ENCODE measurements at places on chromosomes 1 and 21.

DNA sequence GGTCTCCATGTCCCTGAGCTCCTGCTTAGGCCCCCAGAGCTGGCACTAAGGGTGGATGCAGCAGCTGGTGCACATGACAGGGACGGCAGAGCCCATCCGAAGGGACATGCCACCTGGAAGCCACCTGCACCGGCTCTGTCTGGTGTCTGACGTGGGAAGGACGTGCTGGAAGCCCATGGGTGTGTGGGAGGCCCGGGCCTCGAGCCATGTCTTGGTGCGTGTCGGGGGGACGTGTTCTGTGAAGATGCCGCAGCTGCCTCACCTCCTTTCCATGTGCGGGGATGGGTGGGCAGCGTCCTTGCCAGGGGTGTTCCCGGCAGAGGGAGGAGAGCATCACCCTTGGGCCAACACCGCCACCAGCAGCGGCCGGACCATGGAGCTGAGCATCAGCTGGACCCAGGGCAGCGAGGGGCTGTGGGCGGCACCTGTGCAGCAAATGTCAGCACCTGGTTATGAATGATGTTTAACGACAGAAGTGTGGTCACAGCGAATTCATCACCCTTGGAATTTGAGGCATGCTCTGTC lies 15.5 kb upstream of the POFUT2 start:
- DNase-seq, result no peak

GRCh38 chr1:151988405-151988923 lies 5.2 kb downstream of the S100A10 start:
- DNase-seq, result no peak

GRCh38 chr1:43348809-43349593 lies 9.8 kb upstream of the CDC20 start:
- DNase-seq, result no peak

- DNase-seq, result no peak
Observed at GRCh38 chr1:167716000-167716271, 5.8 kb upstream of the MPZL1 start.

GRCh38 chr1:20233394-20233793 lies 47.1 kb upstream of the PLA2G2C start:
- DNase-seq, result no peak

DNA sequence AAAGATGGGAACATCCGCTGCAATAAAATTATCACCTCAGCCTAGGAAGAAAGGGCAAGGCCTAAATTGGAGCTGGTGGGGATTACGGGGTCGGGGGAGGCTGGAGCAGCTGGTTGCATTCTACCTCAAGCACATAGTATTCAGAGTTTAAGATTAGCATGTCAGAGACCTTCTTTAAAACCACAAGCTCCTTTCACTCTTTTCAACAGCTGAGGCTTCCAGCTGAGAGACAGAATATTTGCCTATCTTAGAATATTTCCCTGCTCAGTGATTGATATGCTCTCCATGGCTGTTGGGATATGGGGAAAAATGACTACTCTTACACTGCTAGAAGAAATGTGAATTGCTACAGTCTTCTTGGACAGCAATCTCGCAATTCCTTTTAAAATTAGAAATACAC lies 248.6 kb downstream of the TBX15 start:
- DNase-seq, result no peak

GRCh38 chr1:226440512-226440911 lies 32.6 kb upstream of the PARP1 start:
- no peak for DNase-seq

DNA sequence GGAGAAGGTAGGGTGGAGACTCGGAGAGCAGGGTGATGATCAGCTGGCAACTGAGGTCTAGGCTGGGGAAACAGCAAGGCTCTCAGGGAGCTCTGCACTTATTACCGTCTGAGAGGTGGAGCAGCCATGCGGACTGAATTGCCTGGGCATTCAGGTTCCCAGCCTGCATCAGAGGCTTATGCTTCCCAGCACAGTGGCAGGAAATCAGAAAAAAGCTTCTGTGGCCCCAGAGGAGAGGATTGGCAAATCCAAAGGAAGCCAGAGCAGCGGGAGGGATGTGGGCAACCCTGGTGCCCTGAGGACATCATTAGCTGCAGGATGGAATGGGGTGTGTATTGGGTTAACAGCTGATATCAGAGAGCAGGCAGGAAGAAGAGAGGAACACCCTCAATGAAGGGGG lies 374.1 kb upstream of the POU3F1 start:
- no peak for DNase-seq

DNA sequence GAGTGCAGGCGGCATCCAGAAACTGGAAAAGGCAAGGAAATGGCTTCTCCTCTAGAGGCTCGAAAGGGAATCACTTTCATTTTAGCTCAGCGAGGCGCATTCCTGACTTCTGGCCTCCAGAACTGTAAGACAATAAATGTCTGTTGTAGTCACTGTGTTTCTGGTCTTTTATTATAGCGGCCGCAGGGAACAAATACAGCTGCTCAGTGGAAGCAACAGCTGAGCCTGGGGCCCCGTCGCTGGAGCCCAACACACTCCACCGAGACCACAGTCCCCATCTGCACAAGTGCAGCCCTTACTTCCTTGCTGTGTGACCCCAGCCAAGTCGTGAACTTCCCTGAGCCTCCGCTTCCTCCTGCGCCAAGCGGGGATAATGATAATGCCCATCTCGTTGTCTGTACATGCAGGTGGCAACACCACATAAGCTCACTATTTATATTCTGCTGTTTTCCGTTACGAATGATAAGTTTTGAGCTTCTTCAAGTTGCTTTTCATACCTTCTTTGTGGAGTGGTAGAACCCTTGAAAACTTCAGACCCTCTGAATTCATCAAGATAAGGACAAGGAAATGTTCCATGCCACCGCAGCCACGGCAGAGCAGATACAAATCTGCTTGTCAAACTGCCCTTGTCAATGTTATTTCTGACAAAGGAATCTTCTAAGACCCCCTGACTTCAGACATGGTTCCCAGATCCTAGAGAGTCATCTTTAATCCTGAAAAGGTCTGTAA lies 3.2 kb upstream of the LAPTM5 start:
- no peak for DNase-seq

DNA sequence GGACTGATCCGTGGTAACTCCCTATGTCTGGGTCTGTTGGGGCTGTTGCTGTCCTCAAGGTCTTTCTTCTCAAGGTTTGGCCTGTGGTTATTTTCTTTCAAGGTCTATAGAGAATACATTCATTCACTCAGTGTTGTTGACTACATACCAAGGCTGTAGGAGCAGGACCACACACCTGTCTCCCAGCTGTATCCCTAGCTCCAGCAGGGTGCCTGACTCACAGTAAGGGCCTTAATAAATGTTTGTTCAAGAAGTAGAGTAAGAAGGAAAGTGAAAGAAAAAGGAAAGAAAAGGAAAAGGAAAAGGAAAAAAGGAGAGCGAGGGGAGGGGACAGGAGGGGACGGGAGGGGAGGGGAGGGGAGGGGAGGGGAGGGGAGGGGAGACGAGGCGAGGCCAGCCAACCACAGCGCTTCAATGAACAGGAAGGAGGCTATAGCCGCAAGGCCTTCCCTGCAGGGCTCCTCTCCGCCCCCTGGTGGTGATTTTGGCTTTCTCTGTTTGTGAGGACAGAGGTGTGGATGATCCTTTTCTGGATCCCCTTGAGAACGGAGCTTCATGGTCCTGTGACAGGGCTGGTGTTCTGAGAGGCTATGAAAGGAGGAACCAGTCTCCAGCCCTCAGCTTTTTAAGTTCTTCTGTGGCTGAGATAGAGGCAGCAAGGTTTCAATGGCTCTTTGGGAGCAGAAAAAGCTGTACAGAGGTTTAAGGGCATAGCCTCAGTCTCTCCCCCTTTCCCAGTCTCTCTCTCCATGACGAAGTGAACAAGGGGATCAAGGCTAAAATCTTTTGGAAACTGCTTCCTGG lies 30.6 kb upstream of the LCE5A start:
- peak; percentile 73 for DNase-seq

GRCh38 chr1:56202796-56203492 lies 376.4 kb downstream of the PLPP3 start:
- DNase-seq, result no peak

GRCh38 chr1:1550591-1551432 lies 10.4 kb upstream of the TMEM240 start:
- no peak for DNase-seq

GRCh38 chr1:59857679-59858354 lies 43.1 kb downstream of the HOOK1 start:
- no peak for DNase-seq

- DNase-seq, result no peak
Observed at GRCh38 chr1:194341587-194341986, 1155.2 kb upstream of the B3GALT2 start.

- DNase-seq, result no peak
Observed at GRCh38 chr1:8004113-8004802, 21.9 kb downstream of the ERRFI1 start.

GRCh38 chr21:28781602-28782276 lies 210.9 kb downstream of the LTN1 start:
- no peak for DNase-seq

DNA sequence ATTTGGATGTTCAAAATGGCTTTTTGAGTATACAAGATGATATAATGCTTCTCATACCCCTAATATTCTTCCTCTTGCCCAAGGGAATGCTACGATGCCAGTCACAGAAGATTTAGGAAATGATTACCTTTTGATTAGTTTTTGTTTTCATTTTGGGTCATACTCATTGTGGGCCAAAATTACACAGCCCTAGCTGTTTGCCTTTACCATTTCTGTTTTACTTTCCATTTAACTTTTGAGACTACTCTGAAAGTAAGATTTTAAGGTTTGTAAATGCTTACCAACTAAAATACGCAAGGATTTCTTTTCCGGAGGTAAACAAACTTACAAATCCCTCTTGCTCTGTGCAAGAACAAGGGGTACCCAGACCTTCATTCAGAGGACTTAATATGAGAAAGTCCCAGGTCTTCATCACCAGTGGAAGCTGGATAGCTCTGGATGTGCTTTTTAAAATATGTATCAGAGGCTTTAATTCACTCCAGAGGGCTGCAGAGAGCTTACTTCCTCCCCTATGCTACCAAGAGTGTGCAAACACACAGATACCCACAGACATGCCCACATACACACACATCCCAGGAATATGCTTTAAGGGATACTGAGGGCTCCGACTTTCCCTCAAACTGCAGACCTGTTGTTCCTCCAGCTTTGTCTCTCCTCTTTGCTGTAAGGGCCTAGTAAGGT lies 631.4 kb downstream of the SMYD3 start:
- DNase-seq, result no peak

GRCh38 chr1:53256511-53257453 lies 18.5 kb upstream of the MAGOH start:
- DNase-seq, result no peak

- DNase-seq, result no peak
Observed at GRCh38 chr1:46087891-46088290, 44.5 kb downstream of the PIK3R3 start.

DNA sequence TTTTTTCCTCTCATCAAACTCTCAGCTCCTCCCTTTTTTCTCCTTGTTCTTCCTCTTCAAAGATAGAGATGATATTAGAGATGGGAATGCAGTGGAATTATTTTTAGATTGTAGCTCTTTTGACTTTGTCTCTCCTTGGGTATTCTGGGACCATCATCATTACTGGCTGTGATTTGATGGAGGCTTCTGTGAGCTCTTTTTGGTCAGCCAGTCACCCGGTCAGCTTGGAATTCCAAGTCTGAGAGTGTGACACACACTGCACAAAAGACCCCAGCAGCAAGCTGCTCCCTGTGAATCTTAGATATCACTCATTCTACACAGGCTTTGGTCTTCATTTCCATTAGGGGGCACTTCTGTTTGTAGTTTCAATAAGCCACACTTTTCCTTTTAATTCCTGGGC lies 51.6 kb upstream of the NEK7 start:
- DNase-seq, result no peak

GRCh38 chr1:9761855-9762254 lies 61.9 kb downstream of the CLSTN1 start:
- no peak for DNase-seq

DNA sequence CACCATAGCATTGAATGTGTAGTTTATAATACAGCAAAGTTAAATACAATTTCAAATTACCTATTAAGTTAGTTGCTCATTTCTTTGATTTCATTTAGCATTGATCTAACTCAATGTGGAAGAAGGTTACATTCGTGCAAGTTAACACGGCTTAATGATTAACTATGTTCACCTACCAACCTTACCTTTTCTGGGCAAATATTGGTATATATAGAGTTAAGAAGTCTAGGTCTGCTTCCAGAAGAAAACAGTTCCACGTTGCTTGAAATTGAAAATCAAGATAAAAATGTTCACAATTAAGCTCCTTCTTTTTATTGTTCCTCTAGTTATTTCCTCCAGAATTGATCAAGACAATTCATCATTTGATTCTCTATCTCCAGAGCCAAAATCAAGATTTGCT lies at the start of gene ANGPTL3:
Gene ANGPTL3, plus strand, starts transcription at position 240 of the 400 bp plus-strand sequence. Its CDS starts 47 bp downstream, at position 287.
- DNase-seq, result no peak

- DNase-seq, result no peak
Observed at GRCh38 chr1:27570356-27570755, 33.6 kb downstream of the AHDC1 start.

DNA sequence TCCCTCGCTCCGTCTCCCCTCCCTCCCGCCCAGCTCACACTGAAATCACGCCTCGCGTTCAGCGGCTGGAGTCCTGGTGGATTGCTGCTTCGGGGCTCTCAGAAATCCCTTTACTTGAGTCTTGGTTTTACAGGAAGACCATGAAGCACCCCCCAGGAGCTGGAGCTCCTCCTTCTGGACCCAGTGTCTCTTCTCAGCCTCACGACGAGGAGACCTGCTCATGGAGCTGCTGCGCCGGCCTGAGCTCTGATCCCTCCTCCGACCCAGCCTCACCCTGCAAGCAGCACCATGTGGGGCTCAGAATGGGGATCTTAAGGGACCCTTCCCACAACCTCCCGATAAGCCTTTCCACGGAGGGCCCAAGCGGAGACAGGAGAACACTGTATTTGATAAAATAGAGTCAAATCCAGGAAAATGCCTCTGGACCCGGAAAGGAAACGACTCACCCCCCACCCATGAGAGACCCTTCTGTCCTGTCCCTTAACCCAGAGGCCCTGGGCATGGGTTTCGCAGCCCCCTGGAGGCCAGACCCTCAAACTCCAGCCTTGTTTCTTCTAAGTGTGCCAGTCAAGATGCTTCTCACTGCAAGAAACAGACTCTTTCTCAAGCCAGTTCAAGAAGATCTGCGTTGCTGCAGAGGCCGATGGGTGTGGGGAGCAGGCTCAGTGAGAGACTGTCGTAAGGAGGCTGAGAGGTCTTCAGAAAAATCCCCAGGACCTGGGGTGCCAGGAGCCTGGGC lies 26.1 kb downstream of the PDE9A start:
- DNase-seq, result no peak

DNA sequence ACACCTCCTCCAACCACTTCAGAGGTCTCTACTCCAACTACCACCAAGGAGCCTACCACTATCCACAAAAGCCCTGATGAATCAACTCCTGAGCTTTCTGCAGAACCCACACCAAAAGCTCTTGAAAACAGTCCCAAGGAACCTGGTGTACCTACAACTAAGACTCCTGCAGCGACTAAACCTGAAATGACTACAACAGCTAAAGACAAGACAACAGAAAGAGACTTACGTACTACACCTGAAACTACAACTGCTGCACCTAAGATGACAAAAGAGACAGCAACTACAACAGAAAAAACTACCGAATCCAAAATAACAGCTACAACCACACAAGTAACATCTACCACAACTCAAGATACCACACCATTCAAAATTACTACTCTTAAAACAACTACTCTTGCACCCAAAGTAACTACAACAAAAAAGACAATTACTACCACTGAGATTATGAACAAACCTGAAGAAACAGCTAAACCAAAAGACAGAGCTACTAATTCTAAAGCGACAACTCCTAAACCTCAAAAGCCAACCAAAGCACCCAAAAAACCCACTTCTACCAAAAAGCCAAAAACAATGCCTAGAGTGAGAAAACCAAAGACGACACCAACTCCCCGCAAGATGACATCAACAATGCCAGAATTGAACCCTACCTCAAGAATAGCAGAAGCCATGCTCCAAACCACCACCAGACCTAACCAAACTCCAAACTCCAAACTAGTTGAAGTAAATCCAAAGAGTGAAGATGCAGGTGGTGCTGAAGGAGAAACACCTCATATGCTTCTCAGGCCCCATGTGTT lies 66.6 kb downstream of the TPR start:
- DNase-seq, result no peak
